ENCODE measurements at places on chromosomes 16 and 17.

DNA sequence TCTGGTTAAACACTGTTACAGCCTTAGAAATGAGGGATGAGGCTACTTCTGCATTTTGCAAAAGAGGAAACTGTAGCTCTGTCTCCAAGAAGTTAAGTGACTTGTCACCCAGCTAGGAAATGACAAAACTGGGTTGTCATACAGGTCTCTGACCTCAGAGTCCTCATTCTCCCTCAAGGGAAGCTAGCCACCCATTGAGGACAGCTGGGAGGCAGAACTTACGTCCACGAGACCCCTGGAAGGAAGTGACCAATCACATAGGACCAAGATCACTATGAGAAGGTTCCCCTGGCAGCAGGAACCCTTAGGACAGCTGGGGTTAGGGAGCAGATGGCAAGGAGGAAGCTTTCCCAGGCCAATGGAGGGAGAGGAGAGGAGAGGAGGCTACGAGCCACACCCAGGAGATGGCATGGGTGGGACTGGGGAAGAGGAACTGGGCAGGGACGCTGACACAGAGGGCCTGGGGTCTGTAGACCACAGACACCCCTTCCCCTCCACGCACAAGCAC is 11.2 kb downstream of the METTL22 start:
- DNase-seq = no peak

DNA sequence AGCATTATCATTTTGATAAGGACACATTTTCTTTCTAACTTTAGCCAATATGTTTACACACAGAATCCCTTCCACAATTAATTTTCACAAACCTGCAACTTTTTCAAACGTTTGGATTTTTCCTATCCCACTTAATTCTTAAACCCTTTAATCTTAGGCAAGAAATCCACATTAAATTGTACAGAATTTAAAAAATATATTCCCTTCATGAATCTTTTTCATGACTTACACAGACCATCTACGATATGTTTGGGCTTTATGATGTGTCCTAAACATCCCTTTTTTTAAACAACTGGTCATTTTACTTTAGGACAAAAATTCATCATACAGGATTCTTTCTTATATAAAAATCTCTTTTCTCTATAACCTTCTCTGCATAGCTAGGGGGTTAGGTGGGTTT is 241.5 kb upstream of the CNTNAP4 start:
- DNase-seq = no peak

DNA sequence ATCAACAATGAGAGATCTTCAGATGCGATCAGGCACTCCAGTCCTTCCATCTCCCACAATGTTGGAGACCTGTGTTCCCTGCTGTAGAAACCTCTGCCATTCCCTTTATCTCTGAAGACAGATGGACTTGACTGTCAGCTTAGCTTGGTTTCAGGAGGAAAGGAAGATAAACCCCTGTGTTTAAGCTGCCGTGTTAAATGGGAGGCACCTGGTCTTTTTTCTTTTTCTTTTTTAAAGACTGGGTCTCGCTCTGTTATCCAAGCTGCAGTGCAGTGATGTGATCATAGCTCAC is 63.1 kb downstream of the USP22 start:
- no peak for DNase-seq

DNA sequence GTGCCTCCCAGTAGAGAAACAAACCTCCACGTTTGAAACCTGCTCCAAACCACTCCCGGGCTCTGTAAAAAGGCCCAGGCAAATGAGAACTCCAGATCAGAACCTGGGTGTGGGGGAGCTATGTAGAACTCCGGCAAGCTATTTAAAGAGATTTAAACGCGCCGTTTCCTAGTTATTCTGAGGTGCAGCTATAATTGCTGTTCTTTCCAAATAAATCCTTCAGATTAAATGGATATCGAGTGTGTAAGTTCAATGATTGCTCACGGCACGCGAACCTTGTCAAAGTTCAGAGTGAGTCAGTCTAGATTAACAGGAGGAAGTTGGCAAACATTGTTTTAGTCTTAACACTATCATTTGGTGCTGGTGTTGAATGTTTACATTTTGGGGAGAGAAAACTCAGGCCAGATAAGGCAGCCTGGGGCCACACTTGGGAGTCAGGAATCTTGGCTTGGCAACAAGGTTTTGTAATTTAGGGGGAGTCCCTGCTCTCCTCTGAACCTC is 92.9 kb upstream of the SALL1 start:
- no peak for DNase-seq

DNA sequence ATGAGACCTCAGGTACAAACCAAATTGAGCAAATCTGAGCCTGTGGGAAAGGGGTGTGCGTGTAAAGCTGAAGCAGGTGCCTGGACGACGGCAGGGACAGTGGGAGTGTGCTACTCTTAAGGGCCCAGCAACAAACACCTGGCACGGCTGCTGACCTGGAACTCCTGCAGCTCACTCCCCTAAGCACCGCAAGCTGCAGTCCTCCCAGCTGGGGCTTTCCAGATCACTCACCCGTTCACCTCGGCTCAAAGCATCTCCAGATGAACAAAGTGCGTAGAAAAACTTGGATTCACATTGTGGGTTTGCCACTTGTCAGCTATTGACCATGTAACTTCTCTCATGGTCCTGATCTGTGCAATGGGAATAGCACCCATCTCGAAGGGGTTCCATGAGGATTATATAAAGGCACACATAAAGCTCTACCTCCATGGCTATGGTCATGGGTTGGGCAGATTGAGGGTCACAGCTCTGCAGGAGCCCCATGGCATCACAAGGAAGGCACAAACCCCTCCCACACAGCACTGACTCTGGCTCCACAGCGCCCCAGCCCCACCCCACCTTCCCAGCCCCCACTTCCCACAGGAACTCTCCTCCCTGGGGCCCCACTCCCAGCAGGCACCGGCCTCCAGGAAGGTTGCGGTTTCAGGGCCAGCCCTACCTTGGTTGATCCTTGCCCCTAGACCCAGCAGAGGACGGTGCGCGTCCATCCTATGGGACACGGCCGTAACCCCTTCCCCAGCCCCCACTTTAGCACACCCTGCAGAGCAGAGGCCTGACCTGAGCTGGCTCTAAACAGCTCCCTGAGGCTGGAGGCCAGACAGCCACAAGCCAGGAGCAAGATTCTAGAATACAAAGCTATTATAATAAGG is 21.9 kb downstream of the ST3GAL2 start:
- no peak for DNase-seq

GRCh38 chr17:74432766-74433391 is 991 bp downstream of the GPRC5C start:
- DNase-seq = no peak

- DNase-seq = peak; percentile 56
These were observed 2.3 kb downstream of the ARL4D start for GRCh38 chr17:43400943-43401717.

DNA sequence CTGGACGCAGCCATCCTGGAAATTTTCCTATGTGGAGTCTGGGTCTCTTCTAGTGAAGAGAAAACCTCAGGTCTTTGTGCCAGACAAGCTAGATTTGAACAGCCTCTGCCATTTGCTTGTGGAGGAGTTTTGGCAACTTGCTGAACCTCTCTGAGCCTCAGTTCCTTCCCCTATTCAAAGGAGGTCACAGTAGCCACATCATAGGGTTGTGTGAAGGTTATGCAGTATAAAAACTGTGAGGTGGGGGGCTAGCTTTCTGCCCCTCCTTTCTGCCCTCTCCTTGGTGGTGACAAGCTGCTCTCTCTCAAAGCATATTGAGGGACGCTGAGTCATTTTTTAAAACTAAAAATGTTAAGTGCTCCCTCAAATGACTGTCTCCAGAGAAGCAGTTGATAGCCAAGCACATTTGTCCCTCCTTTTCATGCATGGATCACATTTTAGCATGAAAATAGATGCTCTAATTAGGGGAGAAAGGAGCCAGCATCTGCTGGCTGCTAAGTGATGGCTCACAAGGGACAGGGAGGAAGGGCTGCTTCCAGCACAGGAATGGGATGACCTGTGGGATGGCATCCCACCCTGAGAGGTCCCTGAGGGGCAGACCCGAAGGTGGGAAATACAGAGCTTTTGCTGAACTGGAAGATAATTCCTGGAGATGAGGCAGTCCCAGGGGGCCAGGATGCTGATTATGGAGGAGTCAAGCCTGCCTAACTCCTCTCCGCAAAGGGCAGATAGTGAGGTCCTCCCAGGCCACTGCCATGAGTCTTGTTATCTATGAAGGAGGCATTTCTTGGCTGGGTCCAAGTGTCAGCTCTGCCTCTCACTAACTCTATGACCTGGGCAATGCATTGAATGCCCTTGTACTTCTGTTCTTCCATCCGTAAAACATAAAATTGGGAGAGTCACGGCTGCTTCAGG is 218.8 kb downstream of the RAB11FIP4 start:
- no peak for DNase-seq

DNA sequence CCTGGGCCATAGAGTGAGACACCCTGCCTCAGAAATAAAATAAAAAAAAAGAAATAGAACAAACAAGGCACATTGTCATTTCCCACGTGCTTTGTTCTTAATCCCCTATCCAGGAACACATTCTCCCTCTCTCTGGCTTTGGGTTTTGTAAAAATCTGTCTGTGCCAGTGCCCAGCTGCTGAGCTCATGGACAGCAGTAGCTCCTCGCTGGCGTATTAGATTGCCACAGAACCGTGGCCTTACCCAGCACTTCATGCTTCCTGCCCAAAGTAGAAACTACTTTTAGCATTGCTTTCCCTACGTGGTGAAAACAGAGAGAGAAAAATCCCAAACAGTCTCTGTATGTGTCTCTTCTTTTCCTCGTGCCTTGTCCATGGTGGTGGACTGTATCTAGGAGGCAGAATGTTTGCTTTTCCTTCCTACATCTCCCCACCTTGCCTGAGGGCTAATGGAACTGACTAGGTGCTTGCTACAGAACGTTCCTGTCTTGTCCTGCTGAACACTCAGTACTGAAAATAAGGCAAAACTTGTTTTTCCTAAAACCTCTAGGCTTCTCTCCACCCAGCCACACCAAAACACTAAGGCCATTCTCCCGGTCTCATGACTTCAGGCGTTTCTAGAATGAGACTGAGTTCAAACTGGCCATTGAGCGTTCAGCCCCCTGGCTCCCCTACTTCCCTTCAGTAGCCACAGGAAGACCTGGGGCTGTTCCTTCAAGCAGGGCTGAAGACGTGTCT is 26.1 kb downstream of the MNT start:
- no peak for DNase-seq

GRCh38 chr17:13734880-13735279 is 133.2 kb upstream of the HS3ST3A1 start:
- no peak for DNase-seq

- no peak for DNase-seq
These were observed 21.6 kb downstream of the NDE1 start for GRCh38 chr16:15671530-15672117.

GRCh38 chr16:89393738-89394406 is 96.5 kb downstream of the ANKRD11 start:
- no peak for DNase-seq

DNA sequence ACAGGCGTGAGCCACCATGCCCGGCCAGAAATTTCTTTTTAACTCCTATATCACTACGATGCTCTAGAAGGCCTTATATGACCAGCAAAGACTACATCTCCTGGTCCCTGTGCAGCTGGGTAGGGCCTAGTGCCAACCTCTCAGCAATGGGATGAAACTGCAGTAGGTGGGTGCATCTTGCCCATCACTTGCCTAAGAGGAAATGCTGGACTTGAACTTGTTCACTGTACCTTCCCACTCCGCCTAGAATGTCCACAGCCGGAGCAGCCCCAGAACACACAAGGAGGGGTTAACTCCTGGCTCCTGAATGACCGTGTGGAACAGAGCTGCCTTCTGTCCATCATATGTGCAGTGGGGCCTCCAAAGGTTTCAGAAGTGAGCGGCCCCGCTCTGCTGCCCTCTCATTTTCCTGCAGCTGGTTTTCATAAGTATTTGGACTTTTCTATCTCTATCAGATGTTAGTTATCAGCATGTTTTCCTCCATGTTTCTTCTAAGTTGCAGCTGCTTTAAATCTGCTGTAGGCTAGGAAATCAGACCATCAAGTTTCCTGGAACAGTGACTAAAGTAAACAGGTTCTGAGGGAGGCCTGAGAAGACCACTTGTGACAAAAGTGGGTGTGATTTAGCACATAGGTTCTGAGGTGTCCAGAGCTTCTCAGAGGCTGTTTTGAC is 52.5 kb downstream of the WSB1 start:
- no peak for DNase-seq

GRCh38 chr16:51939378-51939871 is 607.5 kb downstream of the TOX3 start:
- DNase-seq = no peak

GRCh38 chr17:59110973-59111372 is 4.3 kb upstream of the TRIM37 start:
- DNase-seq = no peak

GRCh38 chr17:80751070-80751945 is 206.7 kb downstream of the RPTOR start:
- peak; percentile 52 for DNase-seq

DNA sequence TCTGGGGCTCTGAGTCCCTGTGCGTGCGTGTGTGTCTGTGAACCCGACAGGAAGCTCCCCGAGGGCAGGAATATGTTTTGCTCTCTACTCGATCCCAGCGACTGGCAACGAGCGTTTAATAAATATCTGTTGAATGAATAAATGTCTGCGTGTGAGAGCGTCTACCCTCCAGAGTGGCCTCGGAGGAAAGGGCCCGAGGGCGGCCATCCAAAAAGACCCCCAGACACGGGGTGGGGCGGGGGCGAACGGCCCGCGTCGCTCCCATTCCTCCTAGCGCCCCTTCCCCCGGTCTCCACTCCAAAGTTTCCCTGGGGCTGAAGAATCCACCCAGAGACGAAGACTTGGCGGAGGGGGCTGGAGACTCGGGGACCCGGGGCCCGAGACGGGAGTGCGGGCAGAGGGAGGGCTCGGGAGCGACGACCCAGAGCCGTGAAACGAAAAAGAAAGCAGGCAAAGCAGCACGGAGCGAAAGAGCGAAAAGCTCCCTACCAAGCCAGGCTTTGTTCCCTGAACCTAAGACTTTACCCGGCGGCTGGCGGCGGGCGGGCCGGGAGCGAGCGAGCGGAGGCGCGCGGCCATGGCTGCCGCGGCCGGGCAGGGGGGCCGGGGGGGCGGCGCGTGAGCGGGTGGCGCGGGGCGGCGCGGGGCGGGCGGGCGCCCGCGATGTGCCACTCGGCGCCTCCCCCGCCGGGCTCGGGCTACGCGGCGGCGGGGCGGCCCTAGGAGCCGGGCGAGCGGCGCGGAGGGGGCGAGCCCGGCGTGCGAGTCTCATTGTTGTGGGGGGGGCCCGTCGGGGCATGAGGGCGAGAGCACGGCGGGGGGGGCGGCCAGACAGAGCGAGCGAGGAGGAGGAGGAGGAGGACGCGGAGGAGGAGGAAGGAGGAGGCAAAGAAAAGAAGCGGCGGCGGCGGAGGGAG is at the start of gene MLLT6:
Gene MLLT6 (plus strand): TSS at position 668 of the 917 bp plus-strand sequence. CDS start 360 bp downstream, outside the sequence.
- peak; percentile 82 for DNase-seq

DNA sequence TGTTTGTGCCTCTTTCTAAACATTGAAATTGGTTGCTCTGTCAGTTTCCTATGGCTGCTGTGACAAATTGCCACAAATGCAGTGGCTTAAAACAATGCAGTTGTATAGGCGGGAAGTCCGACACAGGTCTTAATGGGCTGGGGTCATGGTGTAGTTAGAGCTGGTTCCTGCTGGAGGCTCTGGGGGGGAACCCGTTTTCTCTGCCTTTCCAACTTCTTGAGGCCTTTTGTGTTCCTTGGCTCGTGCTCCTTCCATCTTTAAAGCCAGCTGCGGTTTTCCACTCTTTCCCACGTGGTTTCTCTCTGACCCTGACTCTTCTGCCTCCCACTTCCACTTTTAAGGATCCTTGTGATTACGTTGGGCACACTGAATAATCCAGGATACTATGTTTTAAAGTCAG is 12.5 kb downstream of the EPN2 start:
- no peak for DNase-seq

GRCh38 chr16:66359811-66360608 is 6.5 kb upstream of the CDH5 start:
- DNase-seq = no peak
